Cerebellar cortex (tissue), 1 donor: ENCODE measurements at places on chromosomes 13 and 19.
A peak's percentile ranks its signal among the peaks of the same experiment; 100 is the strongest.

DNA sequence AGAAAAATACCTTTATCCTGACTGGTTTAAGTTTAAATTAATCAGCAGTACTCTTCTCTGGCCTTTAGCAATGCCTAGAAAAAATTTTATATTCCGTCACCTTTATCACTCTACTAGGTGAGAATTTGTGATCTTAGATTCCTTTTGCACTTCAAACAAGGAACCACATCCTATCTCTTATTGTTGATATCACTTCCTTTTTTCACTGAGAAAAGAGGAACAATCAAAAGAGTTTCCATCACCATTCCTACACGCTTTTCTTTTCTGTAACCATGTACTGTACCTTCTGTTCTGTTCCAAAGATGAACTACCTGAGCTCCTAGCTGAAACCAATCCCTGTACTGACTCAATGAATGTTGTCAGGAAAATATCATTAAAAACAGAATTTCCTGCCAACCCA, 1379.0 kb upstream of the MIR17HG start:
- no peak for DNase-seq

GRCh38 chr13:20105161-20105689, 55.6 kb downstream of the GJA3 start:
- no peak for DNase-seq

DNA sequence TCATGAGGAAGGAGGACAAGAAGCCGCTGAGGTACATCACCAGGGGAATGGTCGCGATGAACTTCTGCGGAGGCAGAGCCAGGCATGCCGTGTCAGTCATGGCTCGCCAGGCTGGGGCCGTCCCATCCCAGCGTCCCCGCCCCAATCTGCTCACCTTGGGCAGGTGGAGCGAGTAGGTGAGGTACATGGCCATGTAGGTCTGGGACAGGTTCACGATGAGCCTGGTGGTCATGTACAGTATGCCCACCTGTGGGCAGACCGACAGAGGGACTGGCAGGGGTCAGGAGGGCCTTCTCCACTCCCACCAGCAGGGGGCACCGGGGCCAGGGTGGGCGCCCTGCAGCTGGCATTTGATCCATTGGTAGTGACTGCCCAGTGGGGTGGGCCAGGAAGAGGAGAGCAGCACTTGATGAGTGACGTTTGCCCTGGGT, 8.3 kb downstream of the TEKTIP1 start:
- DNase-seq: no peak

- no peak for DNase-seq
Observed at GRCh38 chr19:38044267-38045111, 137.5 kb downstream of the SIPA1L3 start.

DNA sequence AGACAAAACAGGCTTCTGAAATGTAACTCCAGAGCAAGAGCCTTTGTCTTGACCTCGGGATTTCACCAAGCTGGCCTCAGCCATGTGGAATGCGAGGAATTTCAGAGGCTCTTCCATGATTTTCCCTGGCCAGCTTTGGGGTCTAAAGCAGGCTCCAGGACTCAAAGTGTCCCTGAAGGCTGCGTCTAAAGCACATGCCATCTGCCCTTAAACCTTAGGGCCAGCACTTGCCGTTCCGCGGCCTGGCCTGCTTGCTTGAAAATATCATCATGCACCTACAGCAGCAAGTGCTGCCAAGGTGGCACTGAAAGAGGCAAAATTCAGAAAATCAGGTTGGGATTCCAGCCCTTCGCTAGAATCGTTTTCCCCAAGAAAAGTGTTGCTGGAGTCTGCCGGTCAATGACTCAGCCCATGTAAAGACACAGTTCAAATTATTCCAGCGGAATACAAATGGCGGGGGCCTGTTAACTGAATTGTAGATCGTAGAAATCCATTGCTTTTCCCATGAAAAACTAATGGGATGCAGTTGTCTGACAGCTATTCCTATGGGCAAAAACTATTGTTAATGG, 105.7 kb upstream of the RAP2A start:
- peak; percentile 79 for DNase-seq

DNA sequence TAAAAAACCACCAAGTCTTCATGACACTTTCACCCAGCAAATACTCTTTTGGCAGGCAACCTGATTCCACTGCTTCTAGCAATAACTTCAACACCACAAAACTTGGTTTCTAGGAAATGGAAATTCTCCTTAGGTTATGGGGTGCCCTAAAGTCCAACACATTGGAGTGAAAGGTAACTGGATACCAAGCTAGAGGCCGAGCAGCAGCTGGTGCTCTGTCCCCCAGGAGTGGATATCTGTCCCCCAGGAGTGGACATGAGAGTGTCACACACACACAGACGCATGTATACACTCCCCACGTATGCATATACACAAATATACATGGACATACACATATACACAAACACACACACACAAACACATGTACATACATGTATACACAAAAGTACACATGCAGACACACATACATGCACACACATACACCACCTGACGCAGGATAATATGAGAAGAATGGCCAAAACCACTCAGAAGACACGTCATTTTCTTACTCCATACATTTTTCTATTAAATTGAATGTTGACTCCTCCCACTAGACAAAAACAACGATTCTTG, 50.8 kb downstream of the RFX2 start:
- no peak for DNase-seq

GRCh38 chr19:48784527-48784926, 26.3 kb downstream of the BCAT2 start:
- DNase-seq: peak; percentile 36

GRCh38 chr13:34933786-34934185, 8.3 kb upstream of the NBEA start:
- no peak for DNase-seq

GRCh38 chr19:19026299-19026971, 6.9 kb downstream of the SUGP2 start:
- peak; percentile 35 for DNase-seq

DNA sequence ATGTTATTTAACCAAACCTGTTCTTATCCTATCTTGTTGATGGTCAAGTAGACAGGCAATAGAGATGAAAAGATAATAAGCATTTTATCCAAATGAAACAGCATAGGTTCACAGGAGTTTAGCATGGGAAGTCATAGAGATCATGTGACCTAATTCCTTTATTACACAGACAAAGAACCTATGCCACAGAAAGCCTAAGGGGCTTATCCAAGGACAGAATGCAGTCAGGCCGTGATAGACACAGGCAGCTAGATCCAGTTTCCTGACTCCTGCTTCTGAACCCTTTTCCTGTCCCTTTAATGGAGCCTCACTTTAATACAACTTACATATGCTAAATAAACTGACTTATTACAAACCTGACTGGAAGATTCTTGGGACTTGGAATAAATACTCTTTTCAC, 532.1 kb downstream of the IRS2 start:
- DNase-seq: no peak

GRCh38 chr19:6150289-6150688, 14.8 kb downstream of the ACSBG2 start:
- no peak for DNase-seq

DNA sequence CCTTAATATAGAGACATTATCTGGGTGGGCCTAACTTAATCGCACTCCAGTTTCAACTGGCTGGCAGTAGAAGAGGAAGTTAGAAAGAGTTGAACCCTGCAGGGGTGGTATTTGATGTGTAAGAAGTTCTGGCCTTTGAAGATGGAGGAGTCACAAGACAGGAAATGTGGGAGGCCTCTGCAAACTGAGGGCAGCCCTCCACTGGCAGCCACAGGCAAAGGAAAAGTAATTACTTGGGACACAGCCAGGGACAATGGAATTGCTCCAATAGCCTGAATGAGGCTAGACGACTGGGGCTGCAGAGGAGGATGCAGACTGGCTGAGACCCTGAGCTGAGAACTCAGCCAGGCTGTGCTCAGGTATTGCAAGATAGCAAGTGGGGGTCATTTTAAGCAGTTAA, 703.3 kb upstream of the ARGLU1 start:
- DNase-seq: peak; percentile 22

GRCh38 chr13:110044551-110045111, 258.2 kb upstream of the IRS2 start:
- no peak for DNase-seq

DNA sequence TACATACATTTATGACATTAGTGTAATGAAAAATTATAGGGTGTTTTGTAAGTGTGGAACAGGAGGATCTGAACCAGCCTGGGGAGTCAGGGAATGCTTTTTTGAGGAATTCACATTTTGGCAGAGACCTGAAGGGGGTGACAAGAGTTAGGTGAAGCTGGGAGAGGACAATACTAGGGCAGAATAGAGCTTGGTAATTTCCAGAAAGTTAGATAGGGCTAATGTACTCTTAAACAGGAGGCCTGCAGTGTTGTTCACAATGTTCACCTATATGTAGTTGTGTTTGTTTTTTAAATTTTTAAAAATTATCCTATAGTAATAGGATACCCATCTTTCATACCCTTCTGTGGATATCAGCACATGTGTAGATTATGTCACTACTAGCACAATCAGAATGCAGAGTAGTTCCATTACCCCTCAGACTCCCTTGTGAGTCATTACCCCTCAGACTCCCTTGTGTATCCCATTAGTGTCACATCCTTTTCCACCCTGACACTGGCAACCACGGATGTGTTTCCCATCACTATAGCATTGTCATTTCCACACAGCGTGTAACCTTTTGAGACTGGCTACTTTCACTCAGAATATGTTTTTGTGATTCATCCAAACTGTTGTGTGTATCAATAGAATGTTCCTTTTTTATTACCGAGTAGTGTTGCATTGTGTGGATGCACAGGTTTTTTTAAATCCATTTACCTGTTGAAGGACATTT, 43.1 kb downstream of the PCCA start:
- no peak for DNase-seq

- peak; percentile 13 for DNase-seq
Observed at GRCh38 chr19:46297700-46298478, 1.0 kb downstream of the HIF3A start.

GRCh38 chr13:99377641-99378040, 70.4 kb upstream of the GPR183 start:
- no peak for DNase-seq

GRCh38 chr19:46978171-46978869, 41.3 kb upstream of the NPAS1 start:
- no peak for DNase-seq

GRCh38 chr13:109780845-109781383, 5.5 kb downstream of the IRS2 start:
- no peak for DNase-seq

DNA sequence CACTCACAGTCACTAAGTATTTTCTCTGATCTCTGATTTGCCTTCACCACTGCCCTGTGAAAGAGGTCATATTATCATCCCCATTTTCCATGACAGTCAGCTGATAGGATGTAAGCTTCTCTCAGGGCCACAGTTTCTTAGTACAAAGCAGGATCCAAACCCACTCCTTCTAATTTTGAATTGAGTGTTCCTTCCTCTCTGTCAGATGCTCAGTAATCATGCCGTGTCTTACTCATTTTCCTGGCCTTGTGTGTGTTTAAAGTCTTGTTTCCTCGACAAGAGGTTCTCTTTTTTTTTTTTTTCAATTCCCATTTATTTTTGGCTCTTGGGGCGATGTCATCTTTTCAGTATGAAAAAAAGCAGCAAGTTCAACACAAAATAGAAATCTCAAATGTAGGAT, 72.3 kb downstream of the NAA16 start:
- no peak for DNase-seq

DNA sequence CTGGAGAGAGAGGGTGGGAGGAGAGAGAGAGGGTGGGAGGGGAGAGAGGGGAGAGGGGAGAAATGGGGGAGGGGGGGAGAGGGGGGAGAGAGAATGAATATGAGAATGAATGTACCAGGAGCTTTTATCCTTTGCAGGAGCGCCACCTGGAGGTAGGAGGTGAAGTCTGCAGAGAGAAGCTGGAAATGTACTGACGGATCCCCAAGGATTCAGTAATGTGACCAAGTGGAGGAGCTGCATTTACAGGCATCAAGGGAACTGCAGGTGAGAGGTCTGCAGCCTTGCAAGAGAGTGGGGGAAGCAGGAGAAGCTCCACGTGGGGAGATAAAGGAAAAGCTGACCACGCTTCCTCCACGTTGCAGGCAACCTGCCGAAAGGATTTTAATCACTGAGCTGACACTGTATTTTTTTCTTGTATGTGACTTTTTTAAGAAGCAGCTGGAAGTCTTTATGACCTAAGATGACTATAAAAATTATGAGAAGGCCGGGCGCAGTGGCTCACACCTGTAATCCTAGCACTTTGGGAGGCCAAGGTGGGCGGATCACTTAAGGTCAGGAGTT, 33.7 kb downstream of the VSTM1 start:
- DNase-seq: peak; percentile 66

GRCh38 chr13:29546662-29547061, 48.8 kb downstream of the SLC7A1 start:
- no peak for DNase-seq

DNA sequence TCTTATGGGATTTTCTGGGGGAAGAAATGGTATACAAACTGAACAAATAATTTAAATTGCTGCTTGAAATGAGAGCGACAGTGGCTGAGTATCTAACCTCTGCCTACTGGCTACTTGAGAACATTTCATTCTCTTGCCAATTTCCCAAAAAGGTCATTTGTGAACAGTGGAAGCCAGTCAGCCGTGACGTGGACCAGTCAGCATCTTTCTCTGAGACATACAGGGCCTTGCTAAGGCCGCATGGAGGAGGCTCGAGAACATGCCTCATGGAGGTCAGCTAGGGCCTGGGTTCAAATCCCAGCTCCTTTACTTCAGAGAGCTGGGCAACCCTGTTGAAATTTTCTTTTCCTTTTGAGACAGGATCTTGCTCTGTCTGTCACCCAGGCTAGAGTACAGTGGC, 20.3 kb downstream of the ZC3H4 start:
- peak; percentile 53 for DNase-seq

GRCh38 chr19:1663852-1664251, 11.4 kb upstream of the TCF3 start:
- DNase-seq: no peak

- DNase-seq: no peak
Observed at GRCh38 chr13:30863796-30864195, 42.3 kb upstream of the MEDAG start.

GRCh38 chr13:109220631-109221030, 565.8 kb downstream of the IRS2 start:
- DNase-seq: no peak

GRCh38 chr19:30804751-30805150, 432.6 kb downstream of the ZNF536 start:
- DNase-seq: no peak

GRCh38 chr13:28817204-28817603, 2.9 kb upstream of the MTUS2 start:
- no peak for DNase-seq

GRCh38 chr13:44174769-44175425, 198.7 kb upstream of the SERP2 start:
- DNase-seq: no peak

DNA sequence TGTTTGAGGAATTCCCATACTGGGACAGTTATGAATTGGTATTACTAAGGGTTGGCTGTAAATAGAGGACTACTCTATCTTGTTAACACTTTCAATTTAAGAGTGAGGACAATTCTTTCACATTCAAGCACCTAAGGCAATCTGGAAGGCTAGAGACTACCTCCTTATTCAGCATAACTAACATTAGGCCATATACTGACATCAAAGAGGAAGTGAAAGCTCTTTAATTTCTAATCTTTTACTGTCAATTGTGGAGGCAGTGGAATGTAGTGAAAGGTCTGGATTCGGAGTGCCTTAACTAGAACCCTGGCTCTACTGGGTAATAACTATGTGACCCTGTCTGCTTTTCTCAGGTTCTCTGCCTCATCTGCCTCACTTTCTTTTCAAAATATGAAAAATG, 134.0 kb downstream of the UFM1 start:
- DNase-seq: no peak

- DNase-seq: no peak
Observed at GRCh38 chr19:2648099-2648498, 54.4 kb downstream of the GNG7 start.
